Retinal pigment epithelial cell (primary cell): ENCODE measurements at places on chromosomes 13 and 19.

- no peak for DNase-seq
Measured at GRCh38 chr13:48954081-48954480, 21.6 kb upstream of the FNDC3A start.

DNA sequence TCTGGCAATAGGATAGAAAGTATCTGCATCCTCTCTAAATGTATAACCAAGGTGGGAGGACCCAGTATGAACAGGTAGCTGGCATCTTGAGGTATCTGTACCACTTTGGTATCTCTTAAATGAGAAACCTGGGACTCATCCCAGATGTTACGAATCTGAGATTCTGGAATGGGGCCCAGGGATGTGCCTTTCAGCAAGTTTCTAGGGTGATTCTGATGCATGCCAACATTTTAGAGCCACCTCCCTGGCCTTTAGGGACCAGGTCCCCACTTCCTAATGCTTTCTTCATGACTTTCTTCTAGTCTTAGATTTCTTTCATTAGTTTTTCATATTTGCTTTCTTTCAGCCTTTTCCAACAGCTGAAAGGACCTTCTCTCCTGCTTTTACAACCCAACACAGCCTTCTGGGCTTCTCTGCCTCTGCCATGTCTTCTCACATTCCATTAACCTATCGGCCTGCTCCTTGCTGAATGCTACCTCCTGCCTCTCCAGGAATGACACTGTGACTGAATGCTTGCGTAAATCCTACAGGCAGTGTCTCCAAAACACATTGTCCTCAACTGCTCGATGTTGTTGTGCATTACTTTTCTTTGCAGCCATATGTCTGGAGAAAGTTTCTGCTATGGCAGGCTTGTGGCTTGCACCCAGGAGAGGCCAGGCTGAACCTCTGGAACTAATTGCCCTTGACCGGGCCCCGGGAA is 284.0 kb downstream of the DNAJC15 start:
- no peak for DNase-seq

GRCh38 chr19:51331716-51332115 is 10.2 kb downstream of the VSIG10L start:
- no peak for DNase-seq

GRCh38 chr13:90562443-90562842 is 785.0 kb upstream of the MIR17HG start:
- DNase-seq: no peak

DNA sequence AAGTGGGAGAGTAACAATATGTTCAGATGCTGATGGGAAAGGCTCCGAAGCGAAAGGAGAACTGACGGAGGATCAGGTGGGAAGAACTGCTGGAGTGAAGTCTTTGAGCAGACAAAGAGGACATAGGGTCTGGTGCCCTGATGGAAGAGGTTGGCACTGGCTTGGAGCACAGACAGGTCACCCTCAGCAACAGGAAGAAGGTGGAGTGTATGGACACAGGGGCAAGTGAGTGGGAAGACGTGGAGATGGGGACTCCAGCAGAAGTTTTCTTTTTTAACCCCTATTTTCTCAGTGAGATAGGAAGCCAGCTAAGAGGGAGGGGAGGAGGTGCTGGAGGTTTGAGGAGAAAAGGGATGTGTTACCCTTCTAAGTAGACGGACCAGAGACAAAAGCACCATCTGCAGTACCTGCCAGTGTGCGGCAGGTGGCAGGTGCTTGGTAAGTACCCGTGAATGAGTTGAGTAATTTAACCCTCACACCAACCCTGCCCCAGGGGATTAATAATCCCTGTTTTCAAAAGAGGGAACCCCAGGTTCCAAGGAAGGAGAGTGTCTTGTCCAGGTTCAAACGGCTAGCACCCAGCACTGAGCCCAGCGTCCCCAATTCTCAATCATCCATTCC is 11.2 kb downstream of the HAS1 start:
- no peak for DNase-seq

DNA sequence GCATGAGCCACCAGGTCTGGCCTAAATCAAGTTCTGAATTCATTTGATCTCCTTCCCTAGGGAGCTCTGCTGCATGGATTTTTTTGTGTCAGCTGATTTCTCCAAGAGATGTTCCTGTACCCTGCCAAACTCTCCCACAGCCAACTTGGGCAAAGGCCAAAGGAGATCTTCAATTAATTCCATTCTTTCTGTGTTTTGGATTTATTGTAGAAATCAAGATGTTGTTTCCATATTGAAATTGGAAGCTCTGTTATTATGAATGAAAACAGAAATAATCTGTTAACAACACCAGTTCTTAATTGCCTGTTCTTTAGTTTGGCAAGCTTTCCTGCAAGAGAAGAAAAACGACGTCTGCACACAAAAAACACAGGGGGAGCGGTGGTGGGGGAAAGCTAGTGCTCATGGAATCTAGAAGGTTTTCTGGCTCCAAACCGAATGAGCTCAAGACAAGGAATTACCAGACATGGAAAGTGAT is 86.5 kb upstream of the ABCC4 start:
- no peak for DNase-seq

GRCh38 chr13:42041011-42041683 is 7.3 kb upstream of the DGKH start:
- DNase-seq: no peak
